ENCODE measurements at places on chromosomes 1 and 21.
A peak's percentile ranks its signal among the peaks of the same experiment; 100 is the strongest.

DNA sequence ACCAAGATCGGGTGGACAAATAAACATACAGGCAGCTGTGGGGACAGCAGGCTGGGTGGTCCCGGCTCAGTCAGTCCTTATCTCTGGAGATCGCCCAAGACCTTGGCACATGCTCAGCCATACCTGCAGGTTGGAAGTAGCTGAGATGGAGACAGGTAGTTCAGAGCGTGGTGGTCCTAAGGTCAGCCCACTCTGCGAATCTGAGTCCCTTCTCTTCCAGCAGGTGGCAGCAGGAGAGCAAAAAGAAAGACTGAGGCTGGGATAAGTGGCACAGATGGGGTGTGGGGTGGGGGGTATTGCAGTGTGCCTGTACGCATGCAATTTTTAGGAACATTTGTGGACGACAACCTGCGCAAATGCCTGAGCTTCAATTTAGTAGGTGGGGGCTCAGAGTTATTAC is 104.9 kb downstream of the TENT5C start:
- DNase-seq, result no peak

DNA sequence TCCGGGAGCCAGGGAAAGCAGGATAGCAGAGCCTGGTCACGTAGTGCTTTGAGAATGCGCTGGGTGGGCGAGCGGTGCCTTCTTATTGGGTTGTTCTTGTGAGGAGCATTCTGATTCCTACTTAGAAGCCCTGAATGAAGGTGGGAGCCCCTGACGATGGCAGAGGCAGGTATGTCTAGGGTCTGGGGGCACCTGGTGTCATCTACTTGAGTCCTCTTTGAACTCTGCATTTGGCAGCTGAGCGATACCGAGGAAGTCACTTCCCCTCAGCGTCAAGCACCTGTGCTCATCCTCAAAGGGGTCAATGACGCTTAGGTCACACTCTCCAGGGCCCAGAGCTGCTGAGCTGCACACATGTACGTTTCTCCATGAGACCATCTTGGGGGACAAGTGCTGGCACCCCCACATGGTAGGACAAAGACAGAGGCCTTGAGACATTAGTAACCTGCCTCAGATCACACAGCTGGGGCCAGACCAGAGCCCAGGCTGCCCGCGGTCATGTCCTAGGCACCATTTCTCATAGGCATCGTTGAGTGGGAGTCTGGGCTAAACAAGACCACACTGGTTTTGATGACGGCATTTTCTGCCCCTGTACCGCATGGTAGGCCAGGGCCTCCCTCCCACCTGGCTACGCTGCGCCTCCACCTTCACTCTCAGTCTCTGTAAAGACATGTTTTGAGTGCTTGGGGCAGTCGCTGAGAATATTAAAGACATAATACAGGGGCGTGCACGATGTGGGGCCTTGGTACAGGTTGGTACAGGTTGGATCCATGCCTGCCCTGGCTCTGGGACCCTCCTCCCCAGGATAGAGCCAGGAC is 69.1 kb upstream of the ABCG1 start:
- DNase-seq, result no peak

DNA sequence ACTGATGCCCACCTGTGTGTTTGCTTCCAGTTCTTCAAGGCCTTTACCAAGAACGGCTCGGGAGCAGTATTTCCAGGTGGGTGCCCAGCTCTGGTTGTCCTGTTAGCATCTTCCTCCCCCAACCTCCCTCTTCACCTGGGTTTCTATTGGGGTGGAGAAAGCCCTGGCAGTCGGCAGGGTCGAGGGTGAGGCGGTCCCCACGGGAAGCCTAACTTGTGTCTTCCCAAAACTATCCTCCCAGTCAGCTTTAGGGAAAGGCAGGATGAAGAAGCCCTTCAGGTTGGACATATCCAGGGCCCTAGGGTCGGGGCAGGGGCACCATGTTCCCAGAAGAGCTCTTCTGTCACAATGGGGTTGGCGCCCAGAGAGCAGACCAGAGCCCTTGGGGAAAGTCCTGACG is 20.6 kb downstream of the QSOX1 start:
- no peak for DNase-seq

GRCh38 chr1:39973503-39974135 is 18.7 kb downstream of the MFSD2A start:
- peak; percentile 77 for DNase-seq

DNA sequence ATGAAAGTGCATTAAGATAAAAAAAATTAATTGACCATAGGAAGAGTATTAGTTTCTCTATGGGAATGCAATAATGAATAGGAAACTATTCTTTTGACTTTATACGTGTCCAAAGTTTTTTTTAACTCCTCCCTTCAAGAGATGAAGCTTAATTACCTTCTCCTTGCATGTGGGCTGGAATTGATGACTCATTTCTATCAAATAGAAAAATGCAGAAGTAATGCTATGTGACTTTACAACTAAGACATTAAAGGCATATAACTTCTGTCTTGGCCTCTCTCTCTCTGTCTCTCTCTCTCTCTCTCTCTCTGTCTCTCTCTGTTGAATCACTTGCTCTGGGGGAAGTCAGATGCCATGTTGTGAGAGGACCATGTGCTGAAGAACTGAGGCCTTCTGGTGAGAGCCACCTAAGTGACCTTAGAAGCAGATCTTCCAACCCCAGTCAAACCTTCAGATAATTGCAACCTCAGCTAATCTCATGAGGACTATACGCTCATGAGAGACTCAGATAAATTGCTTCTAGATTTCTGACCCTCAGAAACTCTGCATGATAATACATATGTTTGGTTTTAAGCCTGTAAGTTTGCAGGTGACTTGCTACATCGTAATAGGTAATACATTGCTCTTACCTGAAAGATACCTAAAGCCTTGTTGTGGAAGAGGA is 414.2 kb downstream of the KCNT2 start:
- no peak for DNase-seq

- DNase-seq, result no peak
Observed at GRCh38 chr1:53482441-53483153, 23.4 kb downstream of the DMRTB1 start.

GRCh38 chr1:89125240-89125912 is 538 bp downstream of the GBP2 start:
- DNase-seq, result no peak

GRCh38 chr1:15346346-15347030 is 63.2 kb upstream of the EFHD2 start:
- no peak for DNase-seq

DNA sequence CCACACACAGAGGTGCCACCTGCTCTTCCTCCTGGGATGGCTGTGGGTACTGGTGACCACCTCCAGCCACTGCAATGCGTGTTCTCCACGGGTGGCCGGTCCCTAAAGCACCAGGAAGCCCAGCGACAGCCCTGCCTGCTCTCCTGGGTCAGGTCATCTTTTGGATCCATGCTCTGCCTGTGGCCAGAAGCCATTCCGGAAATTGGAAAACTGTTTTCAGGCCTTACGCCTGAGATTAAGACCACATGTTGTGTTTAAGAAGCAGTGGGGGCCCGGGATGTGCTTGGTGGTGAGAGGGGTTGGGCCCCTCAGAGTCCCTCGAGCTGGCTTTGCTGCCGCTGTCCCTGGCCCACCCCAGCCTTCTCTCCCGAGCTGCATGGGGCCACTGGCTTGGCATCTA is 150.8 kb downstream of the PEX14 start:
- no peak for DNase-seq

GRCh38 chr1:90127288-90127953 is 132.5 kb downstream of the ZNF326 start:
- DNase-seq, result no peak

DNA sequence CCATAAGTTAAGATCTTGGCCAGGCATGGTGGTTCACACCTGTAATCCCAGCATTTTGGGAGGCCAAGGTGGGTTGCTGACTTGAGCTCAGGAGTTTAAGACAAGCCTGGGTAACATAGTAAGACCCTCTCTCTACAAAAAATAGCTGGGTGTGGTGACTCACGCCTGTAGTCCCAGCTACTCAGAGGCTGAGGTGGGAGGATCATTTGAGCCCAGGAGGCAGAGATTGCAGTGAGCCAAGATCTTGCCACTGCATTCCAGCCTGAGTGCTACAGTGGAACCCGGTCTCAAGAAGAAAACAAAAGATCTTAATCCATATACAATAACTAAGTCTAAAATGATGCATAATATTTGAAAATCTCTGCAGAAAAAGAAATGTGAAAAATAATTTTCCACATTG is 165.5 kb upstream of the NR5A2 start:
- DNase-seq, result no peak

DNA sequence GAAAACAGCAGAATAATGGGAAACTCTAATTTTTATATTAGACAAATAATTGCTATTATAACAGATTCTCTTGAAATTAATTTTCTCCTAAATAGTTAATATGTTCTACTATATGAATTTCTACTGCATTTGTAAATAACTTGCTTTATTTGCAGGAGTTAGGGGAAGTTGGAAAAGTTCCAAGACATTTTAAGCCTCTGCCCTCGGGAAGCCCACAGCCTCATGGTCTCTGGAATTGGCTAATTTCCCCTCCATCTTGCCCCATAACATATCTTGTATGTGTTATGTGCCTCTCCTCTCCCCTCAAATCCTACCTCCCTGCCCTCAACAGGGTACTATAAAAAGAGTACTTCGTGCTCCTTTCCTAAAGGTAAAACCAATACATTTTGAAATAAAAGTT is 271.4 kb upstream of the NR5A2 start:
- no peak for DNase-seq

DNA sequence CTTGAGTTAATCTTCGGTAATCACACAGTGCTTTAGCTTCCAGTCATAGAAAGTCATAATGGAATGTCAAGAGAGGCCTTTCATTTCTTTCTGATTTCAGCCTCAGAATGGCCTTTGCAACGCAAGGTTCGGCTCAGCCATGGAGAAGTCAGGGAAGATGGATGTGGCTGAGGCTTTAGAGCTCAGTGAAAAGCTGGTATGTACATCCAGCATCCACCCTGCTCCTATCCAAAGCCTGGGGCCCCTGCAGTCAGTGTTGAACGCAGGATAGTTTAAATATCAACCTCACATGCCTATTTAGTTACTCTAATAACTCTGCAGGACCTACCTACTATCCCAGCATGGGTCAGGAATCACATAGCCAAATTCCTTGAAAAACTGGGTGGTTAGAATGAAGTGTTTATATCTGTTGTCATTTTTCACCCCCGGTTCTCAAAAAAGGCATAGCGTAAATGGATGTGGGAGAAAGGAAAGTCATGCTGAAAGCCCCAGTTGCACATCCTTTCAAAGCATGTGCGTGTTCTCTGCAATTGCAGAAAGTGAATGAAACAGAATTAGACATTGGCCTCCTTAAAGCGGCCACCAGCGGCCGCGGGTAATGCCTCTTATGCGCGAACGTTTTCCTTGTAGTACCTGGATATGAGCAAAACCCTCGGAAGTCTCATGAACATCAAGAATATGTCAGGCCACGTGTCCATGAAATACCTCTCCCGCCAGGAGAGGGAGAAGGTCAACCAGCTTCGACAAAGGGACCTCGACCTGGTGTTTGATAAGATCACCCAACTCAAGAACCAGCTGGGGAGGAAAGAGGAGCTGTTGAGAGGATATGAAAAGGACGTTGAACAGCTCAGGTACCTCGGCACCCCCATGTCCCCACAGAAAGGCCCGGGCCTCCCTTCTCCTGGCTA is 28.8 kb upstream of the EFHD2 start:
- DNase-seq, result no peak

GRCh38 chr1:12309783-12310742 is 80.2 kb downstream of the VPS13D start:
- DNase-seq, result no peak

GRCh38 chr1:32623775-32624174 is 26.6 kb downstream of the ZBTB8OS start:
- peak; percentile 35 for DNase-seq

GRCh38 chr1:26275580-26276431 is 4.1 kb upstream of the SH3BGRL3 start:
- peak; percentile 78 for DNase-seq

DNA sequence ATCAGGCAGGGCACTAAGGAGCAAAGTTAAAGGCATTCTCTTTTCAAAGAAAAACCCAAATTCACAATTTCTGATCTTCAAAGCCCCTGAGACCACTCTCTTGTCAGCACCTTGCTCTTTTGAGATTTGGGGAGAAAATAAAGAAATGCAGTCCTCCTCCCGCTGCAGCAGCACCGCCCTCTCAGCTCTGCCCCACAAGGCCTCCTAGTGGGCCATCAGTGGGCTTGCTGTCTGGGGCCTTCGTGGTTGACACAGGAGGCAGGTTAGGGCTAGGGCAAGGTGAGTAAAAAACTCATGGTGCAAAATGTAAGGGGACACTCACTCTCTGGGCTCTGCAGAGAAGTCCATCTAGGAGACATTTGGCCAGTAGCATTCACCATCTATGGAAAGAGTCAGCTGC is 67.4 kb upstream of the CTTNBP2NL start:
- DNase-seq, result no peak

DNA sequence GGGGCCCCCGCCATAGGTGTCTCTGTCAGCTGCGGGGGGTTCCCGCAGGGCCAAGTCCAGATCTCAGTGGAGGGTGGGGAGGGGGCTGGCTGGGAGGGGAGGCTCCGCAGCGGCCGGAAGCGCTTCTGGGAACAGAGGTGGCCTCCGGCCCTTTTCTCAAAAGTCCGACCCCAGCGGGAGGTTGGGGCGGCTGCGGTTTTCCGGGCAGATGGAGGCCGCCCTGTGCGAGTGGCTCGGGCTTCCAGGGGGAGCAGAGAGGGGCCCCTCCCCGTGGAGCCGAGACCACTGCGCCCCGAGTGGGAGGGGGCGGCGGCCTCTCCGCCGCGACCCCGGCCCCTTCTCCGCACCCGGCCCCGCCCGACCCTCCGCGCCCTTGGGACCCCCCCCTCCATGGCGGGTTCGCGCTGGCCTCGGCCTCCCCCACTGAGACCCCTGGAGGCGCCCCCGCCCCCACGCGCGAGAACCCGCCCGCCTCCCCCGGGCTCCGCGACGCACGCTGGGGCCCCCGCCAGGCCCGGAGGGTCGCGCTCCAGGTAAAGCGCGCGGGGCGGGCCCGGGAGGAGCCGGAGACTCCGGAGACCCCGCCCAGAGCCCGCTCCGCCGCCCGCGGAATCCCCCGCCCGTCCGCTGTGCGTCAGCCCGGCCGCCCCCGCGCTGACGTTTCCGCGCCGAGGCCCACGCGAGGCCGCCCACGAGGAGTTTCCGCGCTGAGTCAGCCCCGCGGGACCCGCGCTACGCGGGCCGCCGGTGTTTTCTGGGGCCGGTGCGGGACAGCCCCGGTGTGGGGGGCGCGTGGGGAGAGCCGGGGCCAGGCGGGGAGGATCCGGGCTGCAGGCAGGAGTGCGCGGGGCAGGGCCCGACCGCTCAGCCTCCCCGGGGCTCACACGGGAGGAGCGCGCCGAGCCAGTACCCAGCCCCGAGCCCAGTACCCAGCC is 5.2 kb downstream of the TNFRSF18 start:
- peak; percentile 94 for DNase-seq

- peak; percentile 22 for DNase-seq
Observed at GRCh38 chr1:214632091-214632490, 29.1 kb downstream of the CENPF start.

All from activated naive CD4-positive, alpha-beta T cell treated with Interleukin-2 at 50 U/mL for 16 hours (primary cell).